Heart right ventricle (tissue), 16 donors: ENCODE measurements at places on chromosomes 6 and 20. TPM values are rescaled to one million over a fixed set of nuclear protein-coding genes. Genes with fewer than 3 reads are reported as not detected.

The PLAGL1 gene
- total RNA-seq, result 9.1 TPM

GRCh38 chr6:13624871-13625288, 9.7 kb downstream of the NOL7 start:
- H3K36me3 ChIP-seq, result peaks cover 93% of the 10 kb centered on the region
- H3K4me1 ChIP-seq, result no peaks in the 10 kb centered on the region
- H3K4me3 ChIP-seq, result no peak overlapping the region
- H3K27ac ChIP-seq, result no peak overlapping the region

The PRRT1 gene
- total RNA-seq, result 0.49 TPM

- DNase-seq, result no peak
- no peak overlapping the region for H3K4me3 ChIP-seq
- H3K4me1 ChIP-seq, result no peaks in the 10 kb centered on the region
- no peaks in the 10 kb centered on the region for H3K36me3 ChIP-seq
Measured at GRCh38 chr6:157478926-157479325, 97.9 kb downstream of the ZDHHC14 start.

GRCh38 chr6:154113392-154113791, 74.4 kb downstream of the OPRM1 start:
- no peak overlapping the region for H3K4me3 ChIP-seq
- no peak for DNase-seq

GRCh38 chr6:13336553-13336952, 8.2 kb upstream of the TBC1D7 start:
- peak; percentile 84 for DNase-seq
- H3K27me3 ChIP-seq, result no peaks in the 10 kb centered on the region
- peak overlapping the region; percentile 40 for H3K27ac ChIP-seq
- no peaks in the 10 kb centered on the region for H3K36me3 ChIP-seq
- H3K4me3 ChIP-seq, result no peak overlapping the region

The MATN4 gene
- total RNA-seq, result not detected

The TSBP1 gene
- not detected for total RNA-seq

DNA sequence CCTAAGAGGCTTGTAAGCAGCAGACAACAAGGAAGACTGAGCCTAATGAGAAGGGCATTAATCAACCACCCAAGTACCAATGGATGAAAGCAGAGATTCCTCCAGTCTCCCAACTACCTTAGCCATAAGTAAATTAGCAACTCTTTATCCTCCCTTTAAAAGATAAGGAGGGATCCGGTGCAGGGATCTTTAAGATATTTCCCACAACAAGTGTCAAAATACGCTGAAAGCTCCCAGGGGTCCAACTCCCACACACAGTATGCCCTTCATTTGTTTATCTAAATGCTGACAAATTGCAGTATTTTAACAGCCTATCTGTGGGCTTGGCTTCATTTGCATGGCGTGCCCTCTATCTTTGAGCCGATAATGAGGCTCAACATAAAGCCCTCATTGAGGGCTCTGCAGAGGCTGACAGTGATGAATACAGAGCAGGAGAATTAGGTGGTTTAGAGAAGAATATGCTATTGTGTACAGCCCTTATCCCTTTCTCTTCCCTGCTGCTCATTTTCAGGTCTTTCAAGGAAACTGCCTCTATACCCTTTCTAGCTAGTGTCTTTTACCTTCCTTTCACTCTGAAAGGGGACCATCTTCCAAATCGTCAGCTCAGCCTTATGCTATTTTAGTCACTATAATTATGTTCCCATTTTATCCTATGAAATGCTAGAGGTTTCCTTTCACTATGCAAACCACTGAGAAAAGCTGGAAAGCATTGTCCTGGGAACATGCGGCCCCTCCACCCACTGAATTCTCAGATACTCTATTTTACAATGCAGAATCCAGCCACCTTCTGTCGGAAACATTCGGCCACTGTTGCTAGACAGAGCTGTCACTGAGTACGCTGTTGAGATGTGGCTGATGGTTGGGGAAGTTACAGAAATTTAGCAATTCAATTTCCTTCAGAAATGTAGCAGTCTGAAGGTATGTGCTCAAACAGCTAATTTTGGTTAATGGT, 575.2 kb upstream of the JAG1 start:
- H3K27ac ChIP-seq, result no peak overlapping the region
- no peaks in the 10 kb centered on the region for H3K27me3 ChIP-seq
- no peaks in the 10 kb centered on the region for H3K4me1 ChIP-seq
- no peaks in the 10 kb centered on the region for H3K36me3 ChIP-seq

The PRR18 gene
- not detected for total RNA-seq

GRCh38 chr20:50449738-50450492, 60.3 kb upstream of the PTPN1 start:
- no peaks in the 10 kb centered on the region for H3K36me3 ChIP-seq
- no peaks in the 10 kb centered on the region for H3K27me3 ChIP-seq
- no peak overlapping the region for H3K4me3 ChIP-seq
- peaks cover 17% of the 10 kb centered on the region for H3K4me1 ChIP-seq
- no peak for DNase-seq
- no peak overlapping the region for H3K27ac ChIP-seq

- no peaks in the 10 kb centered on the region for H3K36me3 ChIP-seq
- no peak for DNase-seq
- H3K27ac ChIP-seq, result no peak overlapping the region
- no peaks in the 10 kb centered on the region for H3K4me1 ChIP-seq
- H3K27me3 ChIP-seq, result no peaks in the 10 kb centered on the region
- H3K4me3 ChIP-seq, result no peak overlapping the region
Measured at GRCh38 chr6:13066050-13066449, 262.3 kb downstream of the TBC1D7 start.

The SLC24A3 gene
- total RNA-seq, result 0.64 TPM

GRCh38 chr20:46552460-46553420, 2.3 kb upstream of the OCSTAMP start:
- no peaks in the 10 kb centered on the region for H3K36me3 ChIP-seq
- no peak for DNase-seq
- no peaks in the 10 kb centered on the region for H3K27me3 ChIP-seq
- H3K4me3 ChIP-seq, result no peak overlapping the region
- no peaks in the 10 kb centered on the region for H3K4me1 ChIP-seq
